Hindlimb muscle (tissue), 1 donor: ENCODE measurements at places on chromosomes 11 and 22. TPM values are rescaled to one million over a fixed set of nuclear protein-coding genes. Genes with fewer than 3 reads are reported as not detected.

GRCh38 chr11:22041039-22041438, 151.8 kb upstream of the ANO5 start:
- DNase-seq: no peak

GRCh38 chr11:32497951-32498350, 62.6 kb upstream of the WT1 start:
- no peak for DNase-seq

DNA sequence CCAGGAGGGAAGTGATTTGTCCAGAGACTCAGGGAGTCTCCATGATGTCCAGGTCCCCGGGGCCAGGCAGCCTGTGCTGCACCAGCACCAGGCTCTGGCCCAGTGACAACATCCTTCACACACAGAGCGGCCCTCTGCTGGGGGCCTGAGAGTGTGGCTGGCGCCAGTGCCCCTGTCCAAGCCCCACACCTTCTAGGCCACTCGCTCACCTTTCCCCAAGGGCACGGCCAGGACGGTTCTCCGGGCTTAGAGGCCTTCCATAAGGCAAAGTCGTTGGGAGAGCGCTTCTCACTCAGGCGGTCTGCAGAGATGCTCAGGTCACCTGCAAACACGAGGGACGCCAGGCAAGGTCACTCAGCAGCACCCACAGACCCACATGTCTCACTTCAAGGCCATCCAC, 27.9 kb upstream of the NAP1L4 start:
- no peak for DNase-seq

Gene MMP7
- 0.18 TPM for polyA plus RNA-seq

DNA sequence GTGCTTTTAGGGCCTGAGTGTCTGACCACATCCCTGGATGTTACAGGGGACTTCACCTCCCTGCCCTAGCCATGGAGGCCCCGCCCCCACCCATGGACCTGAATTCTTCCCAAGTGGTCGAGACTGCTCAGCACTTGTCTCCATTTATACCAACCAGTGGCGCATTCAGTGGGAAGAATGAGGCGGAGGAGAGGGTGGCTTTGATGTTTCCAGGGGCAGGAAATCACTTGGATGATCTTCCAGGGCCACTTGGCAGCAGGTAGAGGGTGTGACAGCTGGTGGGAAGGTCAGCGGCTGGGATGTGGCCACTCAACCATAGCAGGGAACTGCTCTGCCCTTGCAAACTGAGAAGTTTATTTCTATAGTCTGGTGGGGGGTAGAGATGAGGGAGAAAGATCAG, 155.1 kb upstream of the BLID start:
- DNase-seq: no peak

Gene SOX6
- polyA plus RNA-seq: 30.0 TPM

DNA sequence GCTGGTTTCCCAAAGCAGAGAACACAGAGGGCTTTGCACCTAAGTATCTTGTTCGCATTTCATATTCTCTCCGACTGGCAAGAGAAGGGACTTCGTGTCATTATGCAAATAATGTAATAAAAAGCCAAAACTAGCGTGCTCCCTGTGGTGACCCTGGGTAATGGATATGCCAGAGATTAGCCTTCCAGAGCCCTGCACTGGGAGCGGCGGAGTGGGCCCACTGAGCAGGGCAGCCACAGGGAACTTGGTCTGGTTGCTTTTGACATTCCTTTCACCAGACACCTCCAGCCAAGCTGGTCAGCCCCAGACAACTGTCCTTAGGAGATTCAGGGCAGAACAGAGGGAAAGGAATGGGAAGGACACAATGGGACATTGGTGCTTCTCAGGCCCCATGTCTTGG, 56.1 kb downstream of the FLI1 start:
- DNase-seq: no peak

- DNase-seq: no peak
Measured at GRCh38 chr22:19253143-19253542, 38.4 kb downstream of the CLTCL1 start.

Gene ELFN2
- polyA plus RNA-seq: 1.1 TPM

Gene FXYD2
- polyA plus RNA-seq: 2.2 TPM

DNA sequence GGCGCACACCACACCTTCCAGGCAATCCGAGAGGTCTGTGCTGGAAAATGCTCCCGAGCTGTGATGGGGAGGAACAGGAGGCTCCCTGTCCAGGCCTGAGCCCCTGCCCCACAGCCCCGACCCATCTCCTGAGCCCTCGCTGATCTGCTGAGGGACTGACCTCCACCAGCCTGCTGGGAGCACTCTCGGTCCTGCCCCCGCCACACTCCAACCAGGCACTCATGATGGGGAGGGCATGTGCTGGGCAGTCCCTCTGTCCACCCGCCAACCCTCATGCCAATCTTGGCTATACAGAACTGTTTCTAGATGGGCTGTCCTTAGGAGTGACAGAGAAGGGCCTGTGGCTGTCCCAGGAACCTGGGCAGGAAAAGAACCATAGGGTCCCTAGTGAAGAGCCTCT, 70.8 kb downstream of the TRMU start:
- DNase-seq: no peak

Gene KCNJ5
- polyA plus RNA-seq: 1.9 TPM

- DNase-seq: no peak
Measured at GRCh38 chr11:101840704-101841103, 74.1 kb upstream of the CEP126 start.

- no peak for DNase-seq
Measured at GRCh38 chr22:48797731-48798130, 1029.9 kb downstream of the BRD1 start.

Gene PIK3IP1
- 6.5 TPM for polyA plus RNA-seq

Gene HORMAD2
- not detected for polyA plus RNA-seq

Gene YPEL1
- 26.8 TPM for polyA plus RNA-seq
